ENCODE measurements at places on chromosomes 3 and 15.

DNA sequence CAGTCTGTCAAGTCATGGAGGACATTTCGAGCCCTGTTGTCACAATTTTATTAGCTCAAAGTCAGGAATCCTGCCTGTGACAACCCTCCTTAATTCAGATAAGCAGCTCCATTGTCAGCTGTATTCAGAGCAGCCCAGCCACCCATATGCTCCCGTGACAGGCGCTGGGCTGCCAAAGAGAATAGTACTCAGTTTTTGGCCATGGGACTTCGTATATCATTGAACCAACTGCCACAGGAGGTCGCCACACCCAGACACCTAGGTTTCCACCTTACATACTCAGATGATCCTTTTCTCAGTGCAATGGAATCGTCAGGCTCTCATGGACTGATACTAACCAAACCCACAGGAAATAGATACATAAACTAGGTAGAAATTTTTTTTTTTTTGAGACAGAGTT is 100.2 kb downstream of the C3orf70 start:
- DNase-seq: no peak

DNA sequence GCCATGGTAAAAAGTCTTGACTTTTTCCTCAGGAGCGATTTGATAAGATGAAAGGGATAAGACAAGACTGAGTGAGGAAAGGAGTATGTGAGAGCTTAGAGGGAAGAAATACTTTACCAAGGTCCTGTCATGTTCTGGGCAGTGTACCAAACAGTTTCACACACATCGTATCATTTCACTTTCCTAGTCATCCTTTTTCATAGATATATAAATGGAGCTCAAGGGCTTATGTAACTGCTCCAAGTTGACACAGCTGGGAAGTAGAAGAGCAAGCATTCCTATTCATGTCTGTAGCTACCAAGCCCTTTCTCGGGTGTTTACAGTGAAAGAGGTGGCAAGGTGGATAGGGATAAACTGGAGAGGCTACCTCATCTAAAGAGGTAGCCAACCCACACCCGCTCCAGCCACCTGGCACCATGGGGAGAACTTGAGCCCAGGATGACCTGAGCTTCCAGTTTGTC is 57.4 kb downstream of the MRPS25 start:
- no peak for DNase-seq

DNA sequence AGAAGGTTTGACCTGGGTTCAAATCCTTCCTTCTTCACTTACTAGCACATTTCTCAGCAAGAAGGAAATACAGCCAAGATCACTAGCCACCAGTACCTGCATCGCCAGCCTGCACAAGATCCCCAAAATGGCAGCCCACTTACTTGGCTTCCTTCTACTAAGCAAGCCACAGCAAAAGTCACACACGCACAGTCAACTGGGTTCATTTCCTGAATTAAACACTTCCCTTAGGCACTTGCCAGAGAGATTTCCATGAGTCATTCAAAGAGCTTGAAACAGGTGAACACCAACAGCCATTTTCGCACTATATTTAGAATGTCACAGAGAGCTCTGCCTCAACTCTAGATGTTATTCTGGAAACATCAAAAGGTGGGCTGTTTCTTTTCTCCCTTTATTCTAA is 42.6 kb downstream of the MGLL start:
- peak; percentile 60 for DNase-seq

DNA sequence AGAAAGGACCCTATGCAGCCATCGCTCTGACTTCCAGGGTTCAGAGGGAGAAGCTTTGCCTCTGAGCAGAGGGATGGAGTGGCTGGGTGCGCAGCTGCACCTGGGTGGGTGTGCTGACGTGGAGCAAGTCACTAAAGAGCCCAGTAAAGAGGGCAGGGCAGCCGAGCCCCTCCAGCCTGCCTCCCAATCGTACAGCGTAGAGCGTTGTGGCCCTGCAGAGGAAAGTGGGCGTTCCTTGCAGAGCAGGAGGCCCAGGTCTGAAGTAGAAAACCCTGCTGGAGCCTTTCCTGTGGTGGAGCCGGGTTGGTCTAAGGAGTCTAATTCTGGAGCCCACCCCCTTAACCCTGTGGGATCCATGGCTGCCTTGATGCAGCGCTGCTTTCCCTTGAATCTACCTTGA is 61.0 kb downstream of the ABTB1 start:
- DNase-seq: no peak

GRCh38 chr3:105513042-105513441 is 146.3 kb downstream of the ALCAM start:
- no peak for DNase-seq

GRCh38 chr3:112643621-112644240 is 2.8 kb upstream of the CCDC80 start:
- no peak for DNase-seq

DNA sequence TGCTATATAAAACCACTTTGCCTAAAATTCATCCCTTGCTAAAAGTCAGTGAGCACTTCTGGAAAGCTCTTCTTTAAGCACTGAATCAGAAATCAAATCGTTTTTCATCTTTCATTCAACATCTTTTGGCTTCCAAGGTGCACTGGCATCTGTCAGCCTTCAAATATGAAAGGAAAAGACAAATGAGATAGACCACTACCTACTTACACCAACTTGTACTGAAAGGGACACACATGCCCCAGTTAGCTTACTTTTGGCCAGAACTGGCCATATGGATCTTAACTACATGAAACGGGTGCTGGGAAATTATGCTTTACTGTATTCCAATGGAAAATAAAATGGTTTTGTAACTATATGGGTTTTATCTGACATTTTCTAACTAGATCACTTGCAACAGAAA is 332.0 kb upstream of the ARPP21 start:
- no peak for DNase-seq

- DNase-seq: no peak
Measured at GRCh38 chr3:74302969-74303368, 311.5 kb downstream of the CNTN3 start.

- no peak for DNase-seq
Measured at GRCh38 chr3:25542492-25543039, 114.5 kb downstream of the RARB start.

DNA sequence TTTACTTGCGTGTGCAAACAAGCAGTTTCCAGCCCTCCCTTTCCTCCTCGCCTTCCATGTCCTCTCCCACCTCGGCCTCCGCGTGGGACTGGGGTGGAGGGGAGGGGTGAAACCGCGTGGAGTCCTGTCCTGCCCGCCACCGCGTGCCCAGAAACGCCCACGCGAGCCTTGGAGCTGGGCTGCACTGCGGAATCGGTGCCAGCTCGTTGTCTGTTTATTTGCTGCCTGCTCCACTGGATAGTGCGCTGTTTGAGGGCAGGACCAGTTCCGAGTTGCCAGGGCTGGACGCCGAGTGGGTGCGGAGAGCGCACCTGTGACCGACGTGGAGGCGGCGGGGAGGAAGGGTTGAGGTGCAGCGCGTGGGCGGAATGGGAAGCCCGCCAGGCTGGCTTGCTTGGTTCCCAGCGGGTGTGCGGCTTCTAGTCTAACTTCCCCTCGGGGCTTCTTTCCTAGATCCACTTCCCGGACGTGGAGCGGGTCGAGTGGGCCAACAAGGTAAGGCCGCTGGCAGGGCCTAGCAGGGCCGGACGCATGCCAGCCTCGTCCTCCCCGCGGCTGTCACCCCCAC is 17.3 kb downstream of the ESYT3 start:
- no peak for DNase-seq

GRCh38 chr3:58041182-58041825 is 33.1 kb downstream of the FLNB start:
- no peak for DNase-seq

GRCh38 chr3:157618075-157618760 is 115.0 kb upstream of the VEPH1 start:
- no peak for DNase-seq

DNA sequence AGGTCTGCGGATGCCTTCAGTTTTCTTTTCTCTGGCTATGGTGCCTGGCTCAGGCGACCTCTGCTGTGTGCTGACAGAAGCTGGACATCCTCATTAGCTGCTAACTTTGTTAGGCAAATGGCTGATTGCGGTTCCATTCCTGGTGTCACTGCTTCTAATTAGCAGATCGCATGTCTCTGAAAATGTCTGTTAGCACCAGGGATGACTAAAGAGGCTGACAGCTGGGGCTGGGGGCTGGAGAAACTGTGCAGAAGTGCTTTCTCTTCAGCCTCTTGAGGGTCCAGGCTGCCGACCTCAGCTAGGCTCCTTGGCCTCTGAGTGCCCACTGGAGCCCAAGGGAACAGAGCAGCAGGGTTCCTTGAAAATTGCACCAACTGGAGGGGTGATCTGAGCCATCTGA is 39.3 kb downstream of the CHCHD6 start:
- no peak for DNase-seq

DNA sequence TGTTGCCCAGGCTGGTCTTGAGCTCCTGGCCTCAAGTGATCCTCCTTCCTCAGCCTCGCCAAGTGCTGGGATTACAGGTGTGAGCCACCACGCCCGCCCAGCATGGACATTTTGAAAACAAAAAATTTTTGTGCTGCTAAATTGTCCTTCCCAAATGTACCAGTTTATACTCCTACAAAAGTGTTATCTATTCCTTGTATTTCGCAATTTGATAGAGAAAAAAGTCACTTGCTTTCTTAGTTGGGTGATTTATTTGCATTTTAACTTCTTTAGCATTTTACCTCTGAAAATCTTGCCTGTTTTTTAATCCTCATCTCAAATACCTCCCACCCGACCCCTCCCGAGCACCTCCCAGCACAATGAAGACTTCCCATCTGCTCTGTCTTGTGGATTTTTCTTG is 46.8 kb downstream of the PDE8A start:
- DNase-seq: no peak

- no peak for DNase-seq
Measured at GRCh38 chr3:31861826-31862225, 119.2 kb downstream of the OSBPL10 start.

GRCh38 chr15:66906668-66907614 is 158.5 kb upstream of the SMAD3 start:
- no peak for DNase-seq

GRCh38 chr3:159828542-159828943 is 160.1 kb upstream of the IL12A start:
- no peak for DNase-seq

GRCh38 chr3:37375184-37376127 is 201.1 kb upstream of the LRRFIP2 start:
- no peak for DNase-seq

DNA sequence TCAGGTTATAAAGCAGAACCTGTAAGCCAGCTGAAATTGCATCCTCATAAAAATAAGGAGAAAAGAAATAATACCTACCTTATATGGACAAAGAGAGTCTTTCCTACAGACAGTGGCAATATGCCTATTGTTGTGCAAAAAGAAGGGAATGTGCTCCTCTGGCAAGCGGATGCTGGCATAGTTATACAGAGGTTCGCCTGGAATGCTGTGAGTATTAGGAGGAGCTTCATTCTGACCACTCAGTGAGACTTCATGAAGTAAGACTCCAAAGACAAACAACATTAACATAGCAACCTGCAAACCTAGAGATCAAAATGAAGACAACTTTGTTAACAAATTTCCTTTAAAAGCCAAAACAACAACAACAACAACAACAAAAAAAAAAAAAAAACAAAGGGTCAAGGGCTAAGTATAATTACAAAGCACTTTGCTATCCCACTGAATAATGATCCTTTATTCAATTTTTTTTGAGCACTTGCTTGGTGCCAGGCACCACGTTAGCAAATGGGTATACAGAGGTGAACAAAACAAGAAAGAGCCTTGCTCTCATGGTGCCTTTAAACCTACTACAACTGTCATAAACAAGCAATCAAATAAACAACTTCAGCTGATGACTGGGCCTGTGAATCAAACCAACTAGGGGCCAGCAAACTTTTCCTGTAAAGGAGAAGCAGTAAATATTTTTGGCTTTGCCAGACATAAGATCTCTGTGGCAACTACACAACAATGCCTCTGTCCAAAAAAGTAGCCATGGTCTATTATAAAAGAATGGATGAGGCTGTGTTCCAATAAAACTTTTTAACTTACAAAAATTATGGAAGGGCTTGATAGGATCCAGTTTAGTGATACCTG is 3.7 kb downstream of the EOGT start:
- DNase-seq: no peak

GRCh38 chr15:67720556-67721175 is 104.6 kb upstream of the SKOR1 start:
- DNase-seq: peak; percentile 84

DNA sequence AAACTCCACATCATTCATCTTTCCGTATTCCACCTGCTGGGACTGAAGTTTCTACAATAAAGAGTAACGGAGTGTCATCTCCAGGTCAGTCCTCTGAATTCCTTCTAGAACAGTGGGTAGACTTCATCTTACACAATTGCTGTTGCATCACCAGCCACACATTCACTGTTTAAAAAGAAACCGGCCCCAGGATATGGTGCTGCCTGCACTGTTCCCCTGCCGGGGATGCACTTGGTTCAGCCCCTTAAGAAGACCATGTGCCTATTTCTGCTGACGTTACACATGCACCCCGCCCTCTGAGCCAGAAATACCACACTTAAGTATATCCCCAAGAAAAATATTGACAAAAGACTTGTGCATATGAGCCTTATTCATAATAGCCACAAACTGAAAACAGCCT is 233.4 kb downstream of the FEZF2 start:
- DNase-seq: no peak

- no peak for DNase-seq
Measured at GRCh38 chr3:174242311-174243041, 616.7 kb upstream of the NAALADL2 start.

DNA sequence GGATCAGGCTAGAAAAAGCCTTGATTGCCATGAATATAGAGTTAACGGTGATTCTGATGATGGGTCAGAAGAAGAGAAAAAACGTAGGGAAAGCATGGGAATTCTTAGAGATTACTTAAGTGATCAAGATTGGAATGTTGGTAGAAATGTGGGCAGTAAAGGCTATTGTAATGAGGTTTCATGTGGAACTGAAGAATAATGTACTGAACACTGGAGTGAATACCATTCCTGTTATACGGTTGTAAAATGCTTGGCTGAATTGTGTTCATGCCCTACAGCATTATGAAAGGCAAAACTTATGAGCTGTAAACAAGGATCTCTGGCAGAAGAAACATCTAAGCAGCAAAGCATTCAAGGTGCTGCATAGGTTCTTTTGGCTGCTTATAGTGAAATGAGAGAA is 414.1 kb upstream of the CBLB start:
- DNase-seq: no peak

DNA sequence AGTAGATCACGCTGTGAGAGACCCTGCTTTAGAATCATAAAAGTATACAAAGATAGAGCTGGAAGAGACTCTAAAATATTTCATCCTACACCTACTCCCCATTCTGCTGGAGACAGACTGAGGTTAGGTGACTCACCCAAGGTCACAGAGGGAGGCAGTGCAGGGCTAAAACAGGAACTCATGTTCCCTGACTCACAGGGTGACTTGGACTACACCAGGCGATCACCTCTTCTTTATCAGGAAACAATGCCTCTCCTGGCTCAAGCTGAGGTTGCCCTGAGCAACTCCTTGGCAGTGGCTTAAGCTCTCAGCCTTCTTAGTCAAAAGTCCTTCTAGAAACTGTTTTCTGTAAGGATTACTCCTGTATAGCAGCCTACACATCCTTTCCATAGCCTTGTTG is 26.4 kb upstream of the TNFAIP8L3 start:
- DNase-seq: no peak

All from hematopoietic multipotent progenitor cell (in vitro differentiated cells).